ENCODE measurements at places on chromosomes 2 and 18. TPM values are rescaled to one million over a fixed set of nuclear protein-coding genes. Genes with fewer than 3 reads are reported as not detected.

GRCh38 chr2:70894765-70895164 lies 40.9 kb upstream of the ATP6V1B1 start:
- no peak for DNase-seq

DNA sequence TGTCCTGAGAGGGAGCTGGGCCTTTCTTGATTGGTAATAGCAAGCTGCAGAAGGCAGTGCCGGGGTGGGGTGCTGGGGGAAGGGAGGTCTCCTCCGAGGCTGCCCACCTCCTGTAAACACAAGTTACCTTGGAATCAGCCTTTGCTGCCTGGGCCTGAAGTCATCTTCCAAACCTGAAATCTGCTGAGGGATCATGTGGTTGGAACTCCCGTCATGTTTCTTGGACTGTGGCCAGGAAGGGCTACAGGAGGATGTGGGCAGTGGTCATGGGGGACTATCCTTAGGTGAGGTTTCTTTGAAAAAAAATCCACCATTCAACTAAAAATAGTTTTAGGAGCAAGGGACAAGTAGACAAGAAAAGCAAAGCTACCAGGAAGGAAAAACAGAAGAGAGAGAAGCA lies 74.2 kb downstream of the CDK15 start:
- DNase-seq, result no peak

DNA sequence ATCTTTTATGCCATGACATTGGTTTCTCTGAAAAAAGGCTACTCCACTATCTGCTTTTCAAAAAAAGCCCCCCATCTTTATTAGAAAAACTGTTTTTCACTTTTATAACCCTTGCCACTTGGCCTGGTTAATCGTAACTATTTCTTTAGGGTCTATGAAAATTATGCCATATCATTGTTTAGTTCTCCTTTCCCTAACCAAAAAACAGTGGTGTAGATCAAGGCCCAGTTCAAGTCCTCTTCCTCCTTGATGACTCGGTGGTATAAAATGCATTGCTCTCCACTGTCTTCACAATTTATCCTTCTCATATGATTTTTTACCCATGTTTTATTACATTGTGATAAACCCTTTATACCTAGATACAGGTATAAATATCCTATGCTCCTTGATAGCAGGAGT lies 205.5 kb downstream of the ZNF521 start:
- no peak for DNase-seq

DNA sequence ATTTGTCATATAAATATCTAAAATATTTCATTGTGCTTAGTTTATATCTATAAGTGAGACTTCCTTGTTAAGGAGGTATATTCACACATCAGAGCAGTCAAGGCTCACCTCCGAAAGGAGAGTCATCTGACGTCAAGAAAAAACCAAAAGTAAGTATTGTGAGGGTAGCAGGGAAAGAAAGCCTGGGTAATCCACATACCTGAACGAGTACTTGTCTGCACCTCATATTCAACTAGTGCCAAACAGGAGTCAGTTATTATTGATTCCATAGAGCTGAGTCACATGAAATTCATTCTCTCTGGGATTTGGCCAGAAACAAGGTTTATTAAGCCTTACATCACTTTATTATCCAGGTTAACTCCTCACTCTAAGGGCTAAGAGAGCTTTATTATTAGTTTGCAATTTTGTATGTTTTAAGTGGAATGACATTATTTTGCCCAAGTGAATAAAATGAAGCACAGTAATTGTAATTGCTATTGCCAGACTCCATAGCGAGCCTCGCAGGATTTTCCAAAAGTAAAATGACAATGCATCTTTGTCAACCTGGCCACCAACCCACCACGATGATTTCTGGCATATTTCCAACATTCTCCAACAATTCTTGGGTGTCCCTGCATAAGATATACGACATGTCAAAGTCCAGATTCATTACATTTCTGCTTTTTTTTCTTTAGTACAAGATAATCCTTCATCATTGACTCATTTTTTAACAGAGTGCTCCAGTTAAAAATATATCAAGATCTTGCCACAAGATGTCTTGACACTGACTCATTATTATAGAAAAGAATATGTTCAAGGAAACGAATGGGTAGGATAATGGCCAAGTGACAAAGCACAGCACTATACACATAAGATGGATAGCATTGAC lies 1210.4 kb upstream of the ACVR2A start:
- no peak for DNase-seq

DNA sequence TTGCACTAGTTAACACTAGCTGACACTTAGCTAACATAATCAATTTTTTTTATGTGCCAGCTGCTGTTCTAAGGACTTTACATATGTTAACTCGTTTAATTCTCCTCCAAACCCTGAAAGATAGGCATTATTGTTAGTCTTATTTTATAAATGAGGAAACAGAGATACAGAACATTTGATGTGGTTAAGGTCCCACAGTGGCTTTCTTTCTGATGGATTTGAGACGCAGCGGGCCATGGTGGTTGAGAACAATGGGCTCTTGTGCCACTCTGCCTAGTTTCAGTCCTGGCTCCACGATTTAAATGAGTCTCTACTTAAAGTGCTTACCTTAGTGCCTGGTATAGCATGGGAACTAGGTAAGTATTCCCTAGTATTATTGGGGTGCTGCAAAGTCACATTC lies 201.9 kb upstream of the SPRED2 start:
- DNase-seq, result no peak

DNA sequence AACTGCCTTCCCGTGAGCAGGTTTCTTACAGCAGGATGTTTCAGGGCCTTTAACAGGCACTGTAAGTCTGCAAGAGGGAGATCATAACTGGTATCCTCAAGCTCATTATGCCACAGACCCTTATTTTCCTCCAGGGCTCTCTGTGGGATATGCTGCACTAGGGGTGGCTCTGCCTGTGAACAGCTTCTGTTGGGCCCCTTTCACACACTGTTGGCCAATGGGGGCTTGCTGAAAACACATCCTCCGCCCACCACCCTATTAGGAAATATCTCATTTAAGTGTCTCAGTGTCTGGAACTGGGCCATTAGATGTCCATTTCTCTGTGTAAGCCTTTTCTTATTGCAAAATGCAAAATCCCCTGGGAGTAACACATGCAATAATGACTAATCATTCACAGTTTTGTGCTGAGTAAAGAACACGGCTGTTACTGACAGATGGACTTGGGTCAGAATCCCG lies 414.3 kb upstream of the HS6ST1 start:
- DNase-seq, result no peak

GRCh38 chr18:32937066-32937465 lies 164.2 kb upstream of the KLHL14 start:
- no peak for DNase-seq

- no peak for DNase-seq
Observed at GRCh38 chr2:144504218-144504641, 15.7 kb downstream of the ZEB2 start.

DNA sequence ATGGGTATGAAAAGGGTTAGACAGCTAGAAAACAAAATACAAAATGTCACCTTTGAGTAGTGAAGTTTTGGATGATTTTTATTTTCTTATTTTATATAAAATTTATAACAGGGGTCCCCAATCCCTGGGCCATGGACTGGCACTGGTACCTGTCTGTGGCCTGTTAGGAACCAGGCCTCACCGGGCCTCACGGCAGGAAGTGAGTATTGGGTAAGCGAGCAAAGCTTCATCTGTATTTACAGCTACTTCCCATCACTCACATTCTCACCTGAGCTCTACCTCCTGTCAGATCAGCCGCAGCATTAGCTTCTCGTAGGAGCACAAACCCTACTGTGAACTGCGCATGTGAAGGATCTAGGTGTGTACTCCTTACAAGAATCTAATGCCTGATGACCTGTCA lies 202.8 kb upstream of the TWIST2 start:
- no peak for DNase-seq

- no peak for DNase-seq
Observed at GRCh38 chr2:190984595-190984994, 29.4 kb downstream of the STAT1 start.

DNA sequence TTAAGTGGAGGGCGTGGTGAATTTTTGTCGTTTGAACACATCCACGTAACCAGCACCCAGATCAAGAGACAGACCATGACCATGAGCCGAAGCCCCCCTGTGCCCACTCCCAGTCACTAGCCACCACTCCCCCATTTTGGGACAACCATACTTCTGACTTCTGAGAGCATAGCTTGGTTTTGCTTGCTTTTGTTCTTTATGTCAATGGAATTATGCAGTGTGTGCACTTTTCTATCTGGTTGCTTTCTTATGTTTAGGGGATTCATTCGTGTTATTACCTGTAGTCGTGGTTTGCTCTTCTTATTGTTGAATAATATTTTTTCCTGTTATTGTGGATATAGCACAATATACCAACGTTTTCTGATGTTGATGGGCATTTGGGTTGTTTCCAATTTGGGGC lies 141.7 kb downstream of the GLI2 start:
- DNase-seq, result peak; percentile 21

GRCh38 chr2:195312662-195313061 lies 344.4 kb upstream of the SLC39A10 start:
- no peak for DNase-seq

- DNase-seq, result no peak
Observed at GRCh38 chr2:208266553-208266893, 468 bp downstream of the PIKFYVE start.

GRCh38 chr18:60552948-60553347 lies 180.4 kb upstream of the MC4R start:
- no peak for DNase-seq

- no peak for DNase-seq
Observed at GRCh38 chr2:120255071-120255470, 2.4 kb downstream of the RALB start.

GRCh38 chr2:74441690-74442482 lies at the start of gene RTKN:
Gene RTKN, minus strand, starts transcription at chr2:74441937. Its CDS starts 121 bp downstream, at chr2:74441816.
- DNase-seq, result peak; percentile 81

DNA sequence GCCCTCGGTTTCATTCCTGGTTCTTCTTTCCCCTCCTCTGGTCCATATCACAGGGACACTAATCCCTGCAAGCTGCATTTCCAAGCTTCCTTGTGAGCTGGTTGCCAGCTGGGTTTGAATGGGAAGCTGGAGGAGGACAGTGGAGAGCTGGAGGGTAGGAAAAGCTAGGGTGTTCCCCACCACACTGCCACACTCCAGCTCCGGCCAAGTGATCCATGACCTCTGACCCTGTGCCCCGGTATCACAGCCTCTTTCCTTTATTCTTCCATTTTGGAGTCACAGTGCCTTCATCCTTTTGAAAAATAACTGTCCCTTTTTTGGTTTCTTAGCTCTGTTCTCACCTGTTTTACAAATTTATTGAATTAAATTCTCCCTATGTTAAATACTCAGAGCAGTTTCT lies 13.1 kb upstream of the NR4A2 start:
- no peak for DNase-seq

DNA sequence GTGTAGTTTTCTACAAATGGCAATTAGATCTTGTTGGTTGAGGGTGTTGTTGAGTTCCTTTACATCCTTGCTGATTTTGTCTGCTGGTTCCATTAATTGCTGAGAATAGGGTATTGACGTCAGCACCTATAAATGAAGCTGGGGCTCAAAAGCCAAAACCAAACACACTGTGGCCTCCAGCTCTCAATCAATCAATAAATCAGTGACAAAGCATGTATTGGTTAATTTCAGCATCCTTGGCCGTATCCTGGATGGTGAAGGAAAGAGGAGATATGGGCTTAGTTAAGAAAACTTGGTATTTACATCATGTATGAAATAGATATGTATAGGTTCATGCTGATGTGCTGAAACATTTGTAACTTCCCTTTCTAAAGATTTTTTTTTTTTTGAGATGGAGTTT lies 13.2 kb upstream of the APOB start:
- DNase-seq, result no peak

- DNase-seq, result no peak
Observed at GRCh38 chr2:88857951-88858411, 166.5 kb downstream of the RPIA start.

- no peak for DNase-seq
Observed at GRCh38 chr2:146818122-146818521, 1026.7 kb upstream of the ACVR2A start.

DNA sequence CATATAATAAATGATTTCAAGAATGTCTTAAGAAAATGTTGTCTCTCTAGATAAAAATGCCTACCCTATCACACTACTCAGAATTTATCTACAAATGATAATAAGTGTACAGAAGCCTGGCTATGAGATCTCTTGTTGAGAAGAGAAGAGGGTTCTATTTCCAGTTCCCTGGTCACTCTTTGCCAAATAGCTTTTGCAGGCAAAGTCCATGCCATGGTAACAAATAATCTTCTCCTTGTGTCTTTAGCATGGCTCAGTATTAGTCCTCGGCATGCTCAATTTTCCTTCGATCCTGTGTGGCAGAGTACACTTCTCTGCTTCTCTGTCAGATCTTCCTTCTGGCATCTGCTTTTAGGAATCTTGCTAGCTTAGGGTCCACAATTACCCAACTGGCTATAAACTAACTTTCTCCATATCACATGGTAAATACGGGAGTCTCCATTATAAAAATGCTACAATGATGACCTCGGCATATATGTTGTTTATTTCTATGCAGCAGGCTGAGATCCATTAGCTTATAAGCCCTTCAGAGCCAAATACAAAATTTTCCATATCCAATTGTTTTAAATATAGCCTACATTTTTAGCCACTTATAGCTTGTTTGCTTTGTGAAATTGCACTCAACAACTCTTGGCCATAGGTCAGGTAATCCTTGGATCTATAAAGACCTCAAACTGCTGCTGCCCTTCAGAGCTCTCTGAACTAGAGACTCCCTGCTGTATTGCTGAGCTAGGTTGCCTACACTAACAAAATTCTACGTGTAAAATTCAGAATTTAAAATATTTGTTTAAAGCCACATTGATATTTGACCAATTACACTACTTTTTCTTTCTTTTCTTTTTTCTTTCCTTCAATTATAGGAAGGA lies 157.5 kb downstream of the FSIP2 start:
- DNase-seq, result no peak

GRCh38 chr2:239035361-239035814 lies 187.5 kb downstream of the TWIST2 start:
- DNase-seq, result peak; percentile 90

GRCh38 chr2:30514134-30514847 lies 67.2 kb downstream of the LCLAT1 start:
- DNase-seq, result no peak

GRCh38 chr2:86806059-86806857 lies 15.5 kb upstream of the CD8A start:
- no peak for DNase-seq

- no peak for DNase-seq
Observed at GRCh38 chr2:26011990-26012856, 21.7 kb upstream of the RAB10 start.

- no peak for DNase-seq
Observed at GRCh38 chr2:181404472-181404871, 52.7 kb upstream of the ITGA4 start.

Gene TUBA4B
- total RNA-seq, result not detected

Gene TCF4
- 297 TPM for total RNA-seq

Gene SLC23A3
- 3.5 TPM for total RNA-seq

Gene SLC5A7
- 0.19 TPM for total RNA-seq

Gene HAAO
- 29.1 TPM for total RNA-seq

Gene LTBP1
- 573 TPM for total RNA-seq

Gene SP140
- 4.1 TPM for total RNA-seq

Gene FAM124B
- total RNA-seq, result 2.4 TPM

Gene LANCL1
- total RNA-seq, result 33.3 TPM

Gene CGREF1
- 8.1 TPM for total RNA-seq

Gene GRHL1
- total RNA-seq, result 2.5 TPM

Gene BMP10
- total RNA-seq, result not detected

Gene CCDC85A
- total RNA-seq, result 5.6 TPM

Gene LBX2
- 0.75 TPM for total RNA-seq

All from aorta (tissue), 5 donors.